ENCODE measurements at places on chromosomes 5 and 9. TPM values are rescaled to one million over a fixed set of nuclear protein-coding genes. Genes with fewer than 3 reads are reported as not detected.

- no peak for DNase-seq
- H3K4me3 ChIP-seq = no peak overlapping the region
- no peak overlapping the region for H3K27ac ChIP-seq
- no peaks in the 10 kb centered on the region for H3K27me3 ChIP-seq
Measured at GRCh38 chr9:114355821-114356220, 26.2 kb downstream of the ORM2 start.

DNA sequence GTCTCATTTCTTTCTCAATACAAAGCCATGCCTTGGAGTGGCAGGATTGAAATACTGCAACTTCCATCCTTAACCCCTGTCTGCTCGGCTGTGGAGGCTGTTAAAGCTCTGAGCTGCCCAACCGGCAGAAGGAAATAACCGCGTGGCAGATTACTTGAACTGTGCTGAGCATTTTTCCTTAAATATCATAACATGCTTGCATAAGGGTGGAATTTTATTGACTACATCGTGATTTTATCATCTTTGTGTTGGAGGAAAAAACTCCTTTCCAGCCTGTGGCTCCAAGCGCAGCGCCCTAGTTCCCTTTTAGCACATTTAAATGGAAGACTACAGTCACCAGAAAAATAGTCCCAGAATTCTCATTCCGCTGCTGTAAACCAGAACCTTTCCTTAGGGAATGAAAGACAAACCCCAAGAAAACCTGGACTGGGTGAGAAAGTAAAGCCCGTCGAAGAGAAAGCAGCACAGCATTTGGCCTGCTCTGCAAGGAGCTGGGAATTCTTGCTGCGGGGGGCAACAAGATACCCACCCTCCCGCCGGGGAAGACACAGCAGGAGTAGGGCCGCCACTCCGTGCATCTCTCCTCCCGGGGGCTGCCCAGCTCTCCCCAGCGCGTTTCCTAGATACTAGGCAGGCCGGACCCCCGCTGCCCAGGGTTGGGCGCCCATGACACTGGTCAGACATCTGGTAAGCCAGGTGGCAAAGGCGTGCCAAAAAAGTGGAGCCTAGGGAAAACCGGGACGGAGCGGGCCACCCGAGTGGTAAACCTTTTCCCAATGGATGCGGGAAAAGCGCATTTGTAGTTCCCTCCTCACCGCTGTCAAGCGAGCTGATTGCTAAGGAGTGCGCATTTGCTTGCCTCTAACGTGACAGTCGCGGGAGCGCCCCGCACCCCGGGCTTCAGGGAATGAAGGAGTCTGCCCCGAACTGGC lies 1.3 kb downstream of the SHC3 start:
- peaks cover 76% of the 10 kb centered on the region for H3K27me3 ChIP-seq
- DNase-seq = no peak
- no peak overlapping the region for H3K4me3 ChIP-seq
- peaks cover 19% of the 10 kb centered on the region for H3K4me1 ChIP-seq

DNAI1 gene
- total RNA-seq = not detected

KCTD16 gene
- 0.31 TPM for total RNA-seq

DNA sequence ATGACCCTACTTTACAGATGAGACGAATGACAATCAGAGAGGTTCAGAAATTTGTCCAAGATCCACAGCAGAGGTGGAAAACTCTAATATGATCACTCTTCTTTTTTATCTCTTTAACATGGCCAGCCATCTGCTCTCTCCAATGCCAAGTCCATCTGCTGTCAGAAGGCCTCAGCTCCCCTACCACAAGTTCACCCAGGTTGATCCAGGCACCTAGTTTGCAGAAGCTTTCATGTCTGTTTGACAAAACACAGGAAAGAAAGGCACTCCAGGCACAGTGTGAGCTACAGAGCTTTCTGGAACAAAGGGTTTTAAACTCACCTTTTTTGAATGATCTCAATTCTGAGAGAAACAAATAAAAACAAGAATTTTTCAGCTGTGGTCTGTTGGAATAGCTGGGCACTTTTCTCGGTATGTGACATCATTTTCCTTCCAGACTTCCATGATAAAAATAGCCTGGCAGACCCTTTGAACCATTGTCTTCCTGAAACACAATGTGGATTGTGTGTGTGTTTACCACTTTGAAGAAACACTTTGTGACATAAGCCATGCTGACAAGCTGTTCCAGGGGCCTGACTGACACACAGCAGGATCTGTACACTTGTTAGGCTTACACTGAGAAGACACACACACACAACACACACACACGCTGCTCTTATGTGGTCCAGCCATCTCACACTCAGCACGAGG lies 214.3 kb downstream of the AGTPBP1 start:
- no peak for DNase-seq
- no peak overlapping the region for H3K27ac ChIP-seq
- H3K4me1 ChIP-seq = peaks cover 7% of the 10 kb centered on the region

- no peak overlapping the region for H3K4me3 ChIP-seq
- no peak for DNase-seq
- no peaks in the 10 kb centered on the region for H3K27me3 ChIP-seq
- peaks cover 20% of the 10 kb centered on the region for H3K36me3 ChIP-seq
Measured at GRCh38 chr9:79661886-79662536, 90.2 kb downstream of the TLE4 start.

PROB1 gene
- 5.5 TPM for total RNA-seq

MCTP1 gene
- total RNA-seq = 1.1 TPM

ADAMTS12 gene
- not detected for total RNA-seq

- H3K4me3 ChIP-seq = no peak within 1 kb of the TSS
- H3K27me3 ChIP-seq = peaks cover 39% of the 10 kb centered on the region
- DNase-seq = peak; percentile 6
- peaks cover 13% of the 10 kb centered on the region for H3K4me1 ChIP-seq
- H3K27ac ChIP-seq = no peak within 1 kb of the TSS
Measured at GRCh38 chr5:138138949-138139780, at the start of gene NME5. TSS of gene NME5 (minus strand) at chr5:138139428. CDS start at chr5:138138780, 648 bp downstream.

Data from activated naive CD8-positive, alpha-beta T cell treated with anti-CD3 and anti-CD28 coated beads for 36 hours (primary cell).